ENCODE measurements at places on chromosomes 2 and 18.

DNA sequence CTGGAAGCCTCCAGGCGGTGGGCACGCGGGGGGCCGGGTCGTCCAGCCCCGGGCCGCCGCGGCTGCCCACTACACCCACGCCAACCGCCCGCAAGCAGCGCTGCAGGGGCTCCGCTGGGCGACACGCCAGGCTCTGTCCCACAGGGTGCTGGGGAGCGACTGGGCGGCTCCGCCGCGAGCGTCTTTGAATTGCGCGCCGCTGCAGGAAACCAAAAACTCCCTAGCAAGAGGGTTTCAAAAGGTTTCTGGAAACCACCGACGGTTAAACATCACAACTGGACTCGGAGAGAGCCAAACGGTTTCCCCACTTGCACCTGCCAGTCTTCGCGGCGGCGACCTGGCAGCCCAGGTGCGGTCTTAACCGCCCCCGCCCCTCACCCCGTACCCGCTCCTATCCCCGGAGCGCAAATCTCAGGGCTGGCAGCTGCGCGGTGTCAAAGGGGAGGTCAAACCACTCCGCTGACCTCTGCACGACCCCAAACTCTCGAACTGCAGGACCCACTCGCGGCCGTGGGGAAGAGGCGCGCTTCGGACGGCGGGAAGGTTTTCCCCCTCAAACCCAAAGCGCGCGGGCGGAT is 1.0 kb downstream of the CXCR4 start:
- DNase-seq, result no peak

GRCh38 chr2:152924219-152924618 is 205.8 kb downstream of the ARL6IP6 start:
- no peak for DNase-seq

DNA sequence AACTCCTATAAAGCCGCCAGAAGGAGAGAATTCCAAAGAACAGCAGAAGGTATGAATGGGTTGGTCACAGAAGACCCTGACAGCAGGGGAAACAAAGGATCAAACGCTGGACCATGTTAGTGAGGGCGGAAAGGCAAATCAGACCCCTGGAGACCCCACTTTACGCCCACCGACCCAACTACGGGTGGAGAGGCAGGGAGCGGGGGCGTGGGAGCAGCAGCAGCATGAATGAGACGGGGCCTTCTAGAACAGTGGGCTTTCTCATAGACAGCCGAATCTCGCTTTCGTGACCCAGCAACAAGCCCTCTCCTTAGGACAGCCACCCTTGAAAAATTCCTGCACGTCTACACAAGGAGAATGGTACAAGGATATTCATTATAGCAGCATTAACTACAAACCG is 191.0 kb downstream of the HDAC4 start:
- no peak for DNase-seq

- DNase-seq, result no peak
These were observed 71.6 kb downstream of the ACTR2 start for GRCh38 chr2:65299246-65299645.

DNA sequence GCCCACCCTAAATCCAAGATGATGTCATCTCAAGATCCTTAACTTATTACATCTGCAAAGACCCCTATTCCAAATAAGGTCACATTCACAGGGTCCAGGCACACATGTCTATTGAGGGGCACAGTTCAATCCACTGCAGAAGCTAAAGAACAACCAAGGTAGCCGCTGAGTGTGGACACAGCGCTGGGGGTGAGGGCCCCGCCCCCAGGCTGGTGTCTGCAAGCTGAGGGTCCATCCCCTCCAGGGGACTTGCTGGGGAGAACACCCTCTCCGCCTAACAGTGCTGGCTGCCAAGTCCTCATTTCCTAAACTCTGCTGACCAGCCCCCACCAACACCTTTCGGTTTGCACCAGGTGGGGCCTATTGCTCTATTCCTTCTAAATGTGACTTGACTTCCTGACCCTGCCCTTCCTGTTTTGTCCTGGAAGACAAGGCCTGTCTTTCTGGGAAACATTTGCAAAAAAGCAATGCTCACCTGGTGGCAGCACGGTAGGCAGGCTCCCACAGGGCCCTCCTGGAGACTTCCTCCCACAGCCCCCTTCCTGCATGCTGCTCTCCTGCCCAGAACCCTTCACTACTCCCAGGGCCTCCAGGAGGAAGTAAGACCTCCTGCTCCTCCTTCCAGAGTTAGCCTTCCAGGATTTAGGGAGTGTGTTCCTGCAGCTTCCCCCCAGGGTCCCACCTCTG is 24.4 kb upstream of the TEX44 start:
- DNase-seq, result no peak

DNA sequence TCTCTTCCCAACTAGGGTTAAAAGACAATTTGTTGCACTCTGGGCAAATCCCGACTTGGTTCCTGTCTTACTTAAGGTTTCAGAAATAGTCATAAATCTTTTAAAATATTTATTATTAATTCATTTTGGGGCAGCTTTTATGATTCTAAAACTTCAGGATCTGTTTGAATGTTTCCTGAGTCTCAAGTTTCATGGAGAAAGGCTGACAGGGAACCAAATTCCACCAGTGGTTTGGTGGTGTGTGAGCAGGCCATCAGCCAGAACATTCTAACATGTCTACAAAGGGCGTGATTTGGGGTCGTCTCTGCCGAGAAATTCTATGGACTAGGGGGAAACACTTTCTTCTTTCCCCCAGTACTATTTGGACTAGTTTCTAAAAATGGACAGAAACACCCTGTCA is 366.4 kb downstream of the ZNF521 start:
- DNase-seq, result no peak

Data from stimulated activated CD8-positive, alpha-beta memory T cell treated with anti-CD3 and anti-CD28 coated beads, Interleukin-4, amount 100 ng/mL, for 4 hours (primary cell).